ENCODE measurements at places on chromosomes 16 and 17. TPM values are rescaled to one million over a fixed set of nuclear protein-coding genes. Genes with fewer than 3 reads are reported as not detected.

CHST5 gene
- not detected for total RNA-seq

KRT40 gene
- total RNA-seq = not detected

PAM16 gene
- 33.6 TPM for total RNA-seq

SAP30BP gene
- 79.5 TPM for total RNA-seq

KCNG4 gene
- total RNA-seq = not detected

STAT5A gene
- total RNA-seq = 131 TPM

Data from activated naive CD4-positive, alpha-beta T cell treated with anti-CD3 and anti-CD28 coated beads, Interleukin-2, amount 10 ng/mL, durations not matched to agents 5 hours and 36 hours (primary cell).